ENCODE measurements at places on chromosomes 11 and 22. TPM values are rescaled to one million over a fixed set of nuclear protein-coding genes. Genes with fewer than 3 reads are reported as not detected.
A peak's percentile ranks its signal among the peaks of the same experiment; 100 is the strongest.

DNA sequence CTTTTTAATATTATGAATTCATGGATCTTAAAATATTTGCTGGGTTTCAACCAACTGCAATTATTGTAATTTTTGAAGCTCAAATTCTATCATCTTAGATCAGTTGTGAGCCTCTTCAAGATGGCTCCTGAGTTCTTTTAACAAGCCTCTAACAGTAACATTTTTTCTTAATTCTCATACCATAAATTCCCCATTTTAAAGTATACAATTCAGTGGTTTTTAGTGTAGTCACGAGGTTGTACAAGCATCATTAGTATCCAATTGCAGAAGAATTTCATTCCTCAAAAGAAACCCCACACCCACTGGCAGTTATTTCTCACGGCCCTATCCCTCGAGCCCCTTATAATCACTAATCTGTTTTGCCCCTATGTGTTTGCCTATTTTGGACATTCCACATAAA, 270.8 kb downstream of the SBF2 start:
- no peak for DNase-seq

DNA sequence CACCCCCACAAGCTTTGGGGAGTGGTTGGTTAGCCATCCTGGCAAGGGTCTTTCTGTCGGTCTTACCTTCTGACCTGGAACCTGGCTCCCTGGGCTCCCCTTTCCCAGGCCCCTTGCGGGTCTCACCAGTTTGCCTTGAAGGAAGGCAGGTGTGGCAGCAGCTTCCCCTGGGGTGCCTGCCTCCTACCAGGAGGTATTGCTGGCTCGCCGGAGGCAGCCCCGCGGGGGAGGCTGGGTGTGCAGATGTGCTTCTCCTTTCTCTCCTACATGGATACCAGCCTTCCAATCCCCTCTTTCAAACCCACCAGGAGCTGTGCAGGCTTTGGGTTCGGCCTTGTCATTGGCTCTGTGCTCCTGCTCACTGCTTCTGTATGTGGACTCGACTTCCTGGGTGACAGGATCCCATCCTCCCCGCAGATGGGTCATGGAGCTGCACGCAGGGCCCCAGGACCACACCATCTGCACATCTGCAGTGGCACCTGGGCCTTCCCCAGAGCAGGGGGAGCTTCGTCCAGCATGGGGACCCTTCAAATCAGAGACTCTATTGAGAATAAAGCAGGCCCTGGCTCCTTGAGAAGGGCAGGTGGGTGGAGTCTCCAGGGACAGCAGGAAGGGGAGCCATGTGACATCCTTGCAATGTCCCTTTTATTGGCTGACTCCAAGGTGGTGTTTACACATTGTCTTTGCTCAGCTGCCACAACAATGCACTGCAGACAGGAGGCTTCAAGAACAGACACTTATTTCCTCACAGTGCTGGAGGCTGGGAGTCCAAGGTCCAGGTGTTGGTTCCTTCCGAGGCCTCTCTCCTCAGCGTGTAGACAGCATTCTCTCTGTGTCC, 592.0 kb downstream of the BRD1 start:
- no peak for DNase-seq

DNA sequence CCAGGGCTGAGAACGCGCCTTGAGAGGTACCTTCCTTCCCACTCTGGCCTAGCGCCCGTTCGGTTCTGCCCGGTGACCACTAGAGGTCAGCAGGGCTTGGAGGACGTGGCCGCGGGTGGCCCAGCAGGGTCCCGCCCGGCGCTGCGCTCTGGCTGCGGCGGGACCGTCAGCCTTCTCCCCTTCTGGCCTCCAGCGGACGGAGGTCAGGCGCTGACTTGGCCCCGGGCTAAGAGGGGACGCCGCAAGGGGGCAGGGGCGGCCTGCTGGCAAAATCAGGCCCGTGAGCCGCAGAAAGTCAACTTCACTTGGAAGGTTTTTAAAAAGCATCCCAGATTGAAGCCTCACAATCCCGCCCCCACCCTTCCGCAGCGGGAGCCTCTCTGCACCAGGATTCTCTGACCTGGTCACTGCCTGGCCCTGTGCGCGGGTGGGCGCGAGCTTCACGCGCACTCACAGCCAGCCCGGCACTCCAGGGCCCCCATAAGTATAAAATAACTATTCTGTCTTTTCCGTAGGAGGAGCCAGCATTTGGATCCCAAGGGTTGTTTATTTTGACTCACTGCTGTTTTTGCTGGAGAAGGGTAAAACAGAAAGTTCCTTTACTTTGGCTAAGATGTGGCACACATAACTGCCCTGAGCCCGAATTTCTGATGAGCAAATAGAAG, 23.2 kb upstream of the ZBTB16 start:
- DNase-seq: peak; percentile 55

DNA sequence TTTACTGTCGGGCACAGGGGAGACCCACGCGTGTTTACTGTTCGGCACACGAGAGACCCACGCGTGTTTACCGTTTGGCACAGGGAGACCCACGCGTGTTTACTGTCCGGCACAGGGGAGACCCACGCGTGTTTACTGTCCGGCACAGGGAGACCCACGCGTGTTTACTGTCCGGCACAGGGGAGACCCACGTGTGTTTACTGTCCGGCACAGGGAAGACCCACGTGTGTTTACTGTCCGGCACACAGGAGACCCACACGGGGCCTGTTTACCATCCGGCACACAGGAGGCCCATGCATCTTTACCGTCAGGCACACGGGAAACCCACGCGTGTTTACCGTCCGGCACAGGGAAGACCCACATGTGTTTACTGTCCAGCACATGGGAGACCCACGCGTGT, 525.1 kb downstream of the BRD1 start:
- DNase-seq: no peak

DNA sequence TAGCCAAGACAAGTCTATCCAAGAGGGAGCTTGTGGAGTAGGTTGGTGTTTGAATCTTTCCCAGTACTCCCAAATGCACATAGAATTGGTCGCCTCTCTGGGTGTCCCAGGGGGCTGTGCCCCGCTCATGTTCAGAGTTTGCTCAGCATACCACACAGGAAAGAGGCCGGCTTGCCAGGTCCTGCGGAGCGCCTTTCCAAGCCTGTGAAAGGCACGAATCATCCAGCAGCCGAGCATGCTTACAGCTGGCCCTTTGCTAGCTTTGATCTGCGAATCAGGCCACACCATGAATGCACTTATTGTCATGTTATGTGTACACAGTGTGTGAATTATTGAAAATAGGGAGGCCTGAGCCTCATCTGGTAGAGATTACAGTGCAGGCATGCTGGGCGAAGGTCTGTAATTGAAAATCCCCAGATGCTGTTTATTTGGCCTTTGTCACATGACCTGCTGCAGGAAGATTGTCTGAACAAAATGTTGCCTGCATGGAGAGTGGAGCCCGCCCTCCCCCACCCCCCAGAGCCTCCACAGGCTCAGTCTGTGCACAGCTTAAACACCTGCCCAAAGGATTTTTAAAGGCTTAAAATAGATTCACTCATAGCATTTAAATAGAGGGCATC, 163.3 kb upstream of the RASSF10 start:
- DNase-seq: peak; percentile 46

GRCh38 chr11:65982824-65983588, 19.0 kb downstream of the EIF1AD start:
- no peak for DNase-seq

DNA sequence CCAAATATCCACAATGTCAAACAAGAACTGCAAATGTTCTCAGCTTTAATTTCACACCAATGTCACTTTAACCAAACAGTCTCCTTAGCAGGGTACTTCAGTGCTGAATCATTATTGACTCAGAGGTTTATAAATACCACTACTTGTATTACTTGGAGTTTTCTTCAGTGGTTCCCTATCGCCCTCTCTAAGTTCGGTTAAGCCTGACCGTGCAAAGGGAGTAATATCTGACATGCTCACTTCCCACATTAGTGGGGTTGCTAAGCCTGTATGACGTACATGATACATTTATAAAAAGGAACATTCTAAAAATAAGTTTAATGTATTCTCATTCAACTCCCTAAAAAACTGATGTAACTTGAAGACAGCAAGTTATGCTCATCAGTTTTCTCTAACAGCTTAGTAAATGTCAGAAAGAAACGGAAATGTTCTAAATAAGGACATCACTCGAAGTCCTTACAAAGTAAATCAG, 93.1 kb upstream of the ZC3H12C start:
- DNase-seq: peak; percentile 96

DNA sequence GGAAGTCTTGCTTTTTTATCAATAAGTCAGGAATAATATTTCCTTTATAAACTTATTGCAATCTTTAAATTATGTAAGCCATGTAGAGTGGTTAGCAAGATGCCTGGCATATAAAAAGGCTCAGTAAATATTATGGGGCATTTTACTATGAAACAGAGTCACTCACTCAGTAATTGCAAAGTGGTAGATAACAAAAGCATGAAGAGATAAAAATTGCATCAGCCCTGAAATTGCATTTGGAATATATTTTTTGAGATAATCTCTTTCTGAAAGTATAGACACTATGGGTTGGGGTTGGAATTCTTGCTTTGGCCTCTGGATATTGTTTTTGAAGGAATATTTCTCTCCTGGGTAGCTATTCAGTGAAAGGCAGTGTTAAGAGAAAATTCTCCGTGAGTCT, 188.6 kb downstream of the JRKL start:
- DNase-seq: no peak

GRCh38 chr11:1755692-1756561, 5.5 kb upstream of the IFITM10 start:
- no peak for DNase-seq

- no peak for DNase-seq
These were observed 3.8 kb upstream of the CSNK2A3 start for GRCh38 chr11:11356842-11357241.

- DNase-seq: no peak
These were observed 69.2 kb upstream of the GRK3 start for GRCh38 chr22:25495285-25495684.

The ARHGAP8 gene
- total RNA-seq: 0.41 TPM

The KCTD14 gene
- 0.45 TPM for total RNA-seq

The TMPRSS13 gene
- total RNA-seq: not detected

The OR5D18 gene
- not detected for total RNA-seq
